ENCODE measurements at places on chromosomes 12 and 14.

DNA sequence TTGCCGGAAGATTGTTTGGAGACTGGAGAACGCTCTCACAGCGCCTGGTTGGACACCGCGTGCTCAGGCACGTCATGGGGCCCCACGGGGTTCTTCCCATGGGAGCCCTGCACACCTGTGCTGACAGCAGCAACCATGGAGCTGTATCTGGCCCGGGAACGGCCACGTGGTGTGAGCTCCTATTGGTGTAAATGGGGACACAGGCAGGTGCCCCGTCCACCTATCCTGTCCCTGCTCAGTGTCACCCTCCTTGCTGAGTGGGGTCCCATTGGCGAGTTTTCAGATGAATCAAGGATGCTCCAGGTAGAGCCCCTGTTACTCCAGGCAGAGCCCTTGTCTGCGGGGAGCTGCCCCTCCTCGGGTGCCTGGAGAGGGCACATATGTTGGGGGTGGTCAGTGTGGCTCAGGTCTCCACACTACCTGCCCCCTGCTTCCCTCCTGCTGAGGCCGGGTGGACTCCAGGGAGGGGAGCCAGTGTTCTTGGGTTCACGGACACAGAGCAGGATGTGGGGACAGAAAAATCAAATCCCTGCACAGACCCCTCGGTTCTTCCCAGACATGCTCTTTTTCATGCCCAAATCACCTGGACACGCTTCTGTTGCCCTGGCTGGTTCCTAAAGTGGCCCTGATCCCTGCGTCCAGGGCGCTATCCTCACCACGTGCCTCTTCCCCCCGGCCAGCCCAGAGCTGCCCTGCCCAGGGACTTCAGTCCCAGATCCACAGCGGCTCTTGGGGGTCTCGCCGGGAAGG is 250.1 kb downstream of the ADGRD1 start:
- DNase-seq, result no peak

GRCh38 chr14:85058150-85058549 is 471.8 kb upstream of the FLRT2 start:
- no peak for DNase-seq

DNA sequence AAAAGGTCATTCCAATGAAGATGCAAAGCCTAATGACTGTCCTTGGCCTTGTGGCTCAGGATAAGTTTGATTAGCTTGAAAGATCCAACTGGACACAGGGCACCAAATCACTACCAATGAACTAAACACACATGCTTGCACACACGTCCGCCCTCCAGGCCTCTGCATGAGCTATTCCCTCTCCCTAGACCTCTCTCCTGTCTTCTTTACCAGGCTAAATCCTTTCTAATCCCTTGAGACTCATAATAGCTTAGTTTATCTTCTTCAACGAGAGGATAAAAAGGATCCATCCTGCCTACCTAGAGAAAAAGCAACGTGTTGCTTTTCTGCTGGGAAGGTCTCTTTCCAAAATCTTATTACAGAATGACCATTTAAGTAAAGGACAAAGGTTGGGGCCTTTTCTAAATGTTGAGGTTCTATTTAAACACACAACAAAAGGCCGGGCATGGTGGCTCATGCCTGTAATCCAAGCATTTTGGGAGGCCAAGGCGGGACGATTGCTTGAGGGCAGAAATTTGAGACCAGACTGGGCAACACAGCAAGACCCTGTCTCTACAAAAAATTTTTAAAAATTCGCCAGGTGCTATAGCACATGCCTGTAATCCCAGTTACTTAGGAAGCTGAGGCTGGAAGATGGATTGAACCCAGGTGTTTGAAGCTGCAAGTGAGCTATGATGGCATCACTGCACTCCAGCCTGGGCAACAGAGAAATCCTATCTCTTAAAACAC is 22.4 kb downstream of the PXN start:
- DNase-seq, result no peak

GRCh38 chr14:103313704-103314103 is 20.3 kb upstream of the EIF5 start:
- DNase-seq, result no peak

- DNase-seq, result no peak
Observed at GRCh38 chr14:90837355-90837754, 21.1 kb upstream of the TTC7B start.

DNA sequence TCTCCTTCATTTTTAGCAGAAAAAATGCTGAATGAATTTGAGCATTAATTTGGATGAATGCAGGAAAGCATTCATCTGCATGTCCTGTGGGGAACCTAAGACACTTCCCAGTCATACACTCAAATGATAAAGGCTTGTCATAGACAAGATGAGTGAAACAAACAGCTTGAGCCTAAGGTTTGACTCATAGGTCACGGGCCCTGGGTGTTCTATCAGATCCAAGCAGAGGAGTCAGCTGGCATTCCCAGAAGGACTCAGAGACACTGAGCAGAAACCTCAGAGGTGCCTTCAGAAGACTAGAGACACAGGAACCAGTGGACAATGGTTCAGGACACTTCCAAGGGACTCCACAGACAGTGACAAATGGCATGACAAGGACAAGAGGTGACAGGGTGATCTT is 183.9 kb downstream of the NTF3 start:
- DNase-seq, result no peak

- DNase-seq, result peak; percentile 73
Observed at GRCh38 chr14:103692159-103692558, 23.1 kb downstream of the XRCC3 start.

GRCh38 chr12:54383041-54383609 is 1.4 kb downstream of the ZNF385A start:
- no peak for DNase-seq

DNA sequence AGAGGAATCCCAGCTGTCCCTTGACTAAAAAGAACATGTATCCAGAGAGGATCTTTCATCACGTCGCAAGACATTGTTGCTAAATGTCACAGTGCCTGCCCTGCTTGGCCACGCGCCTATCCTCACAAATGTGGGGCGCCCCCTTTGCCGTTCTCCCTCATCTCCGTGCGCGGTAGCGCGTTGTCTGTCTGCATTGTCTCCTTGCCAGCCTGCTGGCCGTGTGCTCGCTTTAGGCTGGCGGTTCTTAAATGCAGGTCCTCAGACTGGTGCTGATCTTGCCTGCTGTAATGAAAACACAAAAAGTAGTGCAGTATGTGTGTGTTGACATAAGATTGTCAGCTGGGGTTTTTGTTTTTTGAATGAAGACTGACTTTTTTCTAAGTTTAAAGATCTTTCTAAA is 198.2 kb upstream of the RGS6 start:
- DNase-seq, result no peak

DNA sequence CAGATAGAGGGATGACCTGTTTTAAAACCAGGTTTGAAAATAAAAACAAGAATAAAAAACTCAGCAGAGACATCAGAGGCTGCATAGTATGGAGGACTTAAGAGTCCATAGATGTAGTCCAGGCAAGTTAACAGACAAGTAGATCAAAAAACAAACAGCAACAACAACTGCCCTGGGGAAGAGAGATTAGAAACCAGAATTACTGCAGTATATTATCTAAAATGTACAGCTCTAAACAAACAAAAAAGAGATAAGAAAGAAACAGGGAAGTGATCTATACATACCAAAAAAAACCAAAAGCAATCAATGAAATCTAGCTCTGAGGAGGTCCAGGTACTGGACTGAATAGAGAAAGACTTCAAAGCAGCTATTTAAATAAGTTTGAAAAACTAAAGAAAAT is 48.8 kb downstream of the ACSM4 start:
- no peak for DNase-seq

DNA sequence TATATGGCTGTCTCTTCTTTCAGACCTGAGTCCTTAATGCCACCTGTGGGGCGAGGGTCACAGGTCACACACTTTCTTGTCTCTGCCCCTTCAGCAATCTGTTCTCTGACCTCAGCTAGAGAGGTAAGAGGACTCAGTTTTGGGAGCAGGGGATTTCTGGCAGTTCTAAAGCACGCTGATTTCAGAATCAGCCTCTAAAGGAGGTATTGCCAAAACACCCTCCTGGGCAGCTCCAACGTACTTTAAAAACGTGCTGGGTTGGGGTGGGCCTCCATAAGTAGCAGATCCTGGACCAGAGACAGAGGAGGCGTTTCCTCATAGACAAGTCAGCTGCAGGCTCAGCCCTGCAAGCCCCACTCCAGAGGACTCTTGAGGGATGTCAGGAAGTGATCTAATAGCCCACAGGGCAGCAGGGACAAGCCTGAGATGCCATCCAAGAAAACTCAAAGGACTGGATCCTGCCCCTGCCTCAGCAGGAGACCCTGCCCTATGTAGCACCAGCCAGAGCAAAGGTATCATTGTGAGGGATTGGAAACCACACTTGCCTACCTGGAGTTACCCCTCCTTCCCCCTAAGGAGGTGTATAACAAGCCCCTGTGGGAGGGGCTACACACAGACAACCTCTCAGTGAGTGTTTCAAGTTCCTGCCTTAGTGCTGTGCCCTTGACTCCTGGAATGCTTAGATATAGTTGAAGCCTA is 8.5 kb downstream of the CTDSP2 start:
- peak; percentile 50 for DNase-seq

Measured in OCI-LY7 (cell line).